ENCODE measurements at places on chromosomes 16 and 17.

DNA sequence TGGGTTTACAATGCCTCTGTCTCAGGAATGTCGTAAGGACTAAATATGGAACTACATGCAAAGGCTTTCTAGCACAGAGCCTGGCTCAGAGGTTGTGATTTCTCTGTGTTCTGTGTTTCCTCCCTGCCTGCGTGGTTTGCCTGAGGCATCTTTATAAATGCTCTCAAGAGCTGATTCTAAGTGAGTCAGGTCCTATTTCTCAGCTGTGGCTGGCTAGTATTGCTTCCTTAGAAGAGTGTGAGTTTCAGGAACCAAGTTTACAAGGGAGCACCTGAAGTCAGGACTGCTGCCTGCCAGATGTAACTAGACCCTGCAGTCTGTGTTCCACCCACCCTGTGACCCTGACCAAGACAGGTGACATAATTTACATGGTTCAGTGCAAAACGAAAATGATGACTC lies 8.0 kb upstream of the CCL1 start:
- no peak for DNase-seq

- no peak for DNase-seq
Observed at GRCh38 chr17:74123350-74123749, 80.1 kb upstream of the RPL38 start.

- DNase-seq: no peak
Observed at GRCh38 chr17:50203604-50204345, 2.3 kb upstream of the COL1A1 start.

GRCh38 chr16:88977018-88977811 lies at the start of gene CBFA2T3:
Gene CBFA2T3 (minus strand): TSS chr16:88977207. CDS start chr16:88976807, 400 bp downstream.
- DNase-seq: no peak

DNA sequence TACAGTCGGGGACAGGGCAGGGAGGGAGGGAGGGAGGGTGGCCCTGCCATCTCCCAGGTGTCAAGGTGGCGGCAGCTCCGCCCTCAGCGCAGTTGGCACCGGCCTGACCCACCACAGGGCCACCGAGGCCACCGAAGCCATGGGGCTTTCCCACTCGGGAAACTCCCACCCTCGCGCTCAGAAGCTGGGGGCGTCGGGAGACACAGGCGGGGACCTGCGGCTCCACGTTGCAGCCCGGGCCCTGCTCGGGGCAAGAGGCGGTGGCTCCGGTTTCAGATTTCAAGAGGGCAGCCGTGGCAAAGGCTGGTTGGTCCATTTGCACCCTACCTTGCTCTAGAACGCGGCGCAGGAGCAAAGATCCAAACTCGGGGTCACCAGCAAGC lies 544 bp downstream of the CYB561 start:
- no peak for DNase-seq

GRCh38 chr16:81279392-81279791 lies 35.4 kb upstream of the GAN start:
- DNase-seq: no peak

DNA sequence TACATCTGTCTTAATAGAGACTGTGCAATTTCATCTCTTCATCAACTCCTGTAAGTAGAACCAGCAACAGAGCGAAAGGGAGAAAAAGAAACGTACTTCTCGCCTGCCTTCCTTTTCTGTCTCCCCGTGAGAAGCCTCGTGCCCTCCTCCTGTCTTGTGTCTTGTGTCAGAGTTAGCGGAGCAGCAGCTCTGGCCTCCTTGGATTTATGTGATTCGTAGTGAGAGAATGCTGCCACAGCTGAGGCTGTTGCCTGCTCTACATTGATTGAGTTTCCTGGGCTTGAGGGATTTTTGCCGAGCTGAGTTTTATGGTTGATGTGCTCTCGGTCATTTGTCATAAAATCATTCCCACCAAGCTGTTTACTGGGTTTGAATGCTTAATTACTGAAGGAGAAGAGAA lies 579.1 kb upstream of the RBFOX1 start:
- no peak for DNase-seq

- no peak for DNase-seq
Observed at GRCh38 chr17:14737984-14738651, 437.2 kb downstream of the HS3ST3B1 start.

DNA sequence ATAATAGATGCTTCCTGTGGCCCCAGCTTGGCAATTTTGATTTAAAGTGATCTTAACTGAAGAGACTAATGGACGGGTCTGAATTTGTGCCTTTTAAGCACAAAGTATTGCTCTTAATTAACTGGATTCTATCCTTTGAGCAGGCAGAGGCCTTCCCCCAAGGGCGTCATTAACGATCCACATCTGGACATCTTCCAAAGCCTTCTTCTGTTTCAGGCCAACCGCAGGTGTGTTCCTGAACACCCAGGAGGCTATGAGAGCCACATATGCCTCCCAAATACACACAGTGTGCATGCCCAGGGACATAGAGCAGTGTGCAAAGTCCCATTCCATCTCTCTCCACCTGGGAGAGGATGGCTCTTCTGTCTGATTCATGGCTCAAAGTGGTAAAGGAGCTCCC lies 42.3 kb downstream of the MAPT start:
- no peak for DNase-seq

All from frontal cortex (tissue), 4 donors.